ENCODE measurements at places on chromosomes 1 and 21. TPM values are rescaled to one million over a fixed set of nuclear protein-coding genes. Genes with fewer than 3 reads are reported as not detected.

Gene AK5
- total RNA-seq, result 1.3 TPM

Gene FAM89A
- total RNA-seq, result 8.1 TPM

GRCh38 chr21:36504067-36505058 lies 24.4 kb upstream of the CLDN14 start:
- peak; percentile 84 for DNase-seq

Gene DMBX1
- not detected for total RNA-seq

GRCh38 chr1:82946096-82946605 lies 1052.8 kb downstream of the TTLL7 start:
- DNase-seq, result no peak

DNA sequence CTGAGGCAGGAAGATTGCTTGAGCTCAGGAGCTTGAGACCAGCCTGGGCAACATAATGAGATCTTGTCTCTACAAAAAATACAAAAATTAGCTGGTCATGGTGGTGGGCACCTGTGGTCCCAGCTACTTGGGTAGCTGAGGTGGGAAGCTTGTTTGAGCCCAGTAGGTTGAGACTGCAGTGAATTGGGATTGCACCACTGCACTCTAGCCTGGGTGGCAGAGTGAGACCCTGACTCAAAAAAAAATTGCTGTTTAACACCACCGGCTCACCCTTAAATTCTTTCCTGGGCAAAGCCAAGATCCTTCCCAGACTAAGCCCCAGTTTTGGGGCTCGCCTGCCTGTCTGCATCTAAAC lies 6.6 kb upstream of the NSUN4 start:
- no peak for DNase-seq

DNA sequence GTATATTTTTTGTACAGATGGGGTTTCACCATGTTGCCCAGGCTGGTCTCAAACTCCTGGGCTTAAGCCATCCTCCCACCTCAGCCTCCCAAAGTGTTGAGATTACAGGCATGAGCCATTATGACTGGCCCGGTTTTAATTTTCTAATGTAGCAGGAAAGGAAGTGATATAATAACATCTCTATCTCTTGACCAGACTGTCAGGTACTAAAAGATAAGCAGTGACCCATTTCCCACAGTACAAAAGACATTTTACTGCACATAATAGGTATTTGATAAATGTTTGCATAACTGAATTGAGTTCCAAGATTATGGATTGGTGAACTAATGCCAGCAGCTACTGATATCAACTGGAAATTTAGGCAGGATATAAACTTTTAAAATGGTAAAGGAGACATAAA lies 4.0 kb downstream of the NVL start:
- DNase-seq, result no peak

Gene TAS1R3
- not detected for total RNA-seq

- no peak for DNase-seq
These were observed 85.1 kb downstream of the UBE4B start for GRCh38 chr1:10117865-10118264.

DNA sequence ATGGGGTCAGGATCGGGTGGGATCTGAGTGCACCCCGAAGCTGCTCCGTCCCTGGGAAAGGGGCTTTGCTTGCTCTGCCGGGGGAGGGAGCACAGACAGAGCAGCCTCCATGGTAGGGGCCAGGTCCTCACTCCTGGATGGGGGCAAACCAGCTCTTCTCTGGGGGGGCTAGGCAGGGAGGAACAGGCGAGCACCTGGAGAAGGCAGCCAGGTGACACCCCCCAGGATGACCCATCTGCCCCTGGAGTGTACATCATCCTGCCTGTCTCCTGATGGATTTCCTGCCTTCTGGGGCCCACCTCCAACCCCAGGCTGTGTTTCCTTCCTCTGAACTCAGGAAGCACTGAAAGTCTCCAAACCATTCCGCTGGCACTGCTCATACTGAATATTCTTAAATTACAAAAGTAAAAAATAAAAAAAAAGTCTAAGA lies 248.0 kb downstream of the RHOU start:
- DNase-seq, result no peak

Gene TFF1
- not detected for total RNA-seq

GRCh38 chr1:93703643-93704042 lies 22.0 kb upstream of the BCAR3 start:
- no peak for DNase-seq

- DNase-seq, result no peak
These were observed 1.7 kb upstream of the ELOA start for GRCh38 chr1:23741609-23742008.

GRCh38 chr1:20534659-20535417 lies 17.5 kb upstream of the FAM43B start:
- no peak for DNase-seq

Gene GIPC2
- 4.0 TPM for total RNA-seq

- no peak for DNase-seq
These were observed 109.7 kb downstream of the TGFBR3 start for GRCh38 chr1:91776068-91776794.

DNA sequence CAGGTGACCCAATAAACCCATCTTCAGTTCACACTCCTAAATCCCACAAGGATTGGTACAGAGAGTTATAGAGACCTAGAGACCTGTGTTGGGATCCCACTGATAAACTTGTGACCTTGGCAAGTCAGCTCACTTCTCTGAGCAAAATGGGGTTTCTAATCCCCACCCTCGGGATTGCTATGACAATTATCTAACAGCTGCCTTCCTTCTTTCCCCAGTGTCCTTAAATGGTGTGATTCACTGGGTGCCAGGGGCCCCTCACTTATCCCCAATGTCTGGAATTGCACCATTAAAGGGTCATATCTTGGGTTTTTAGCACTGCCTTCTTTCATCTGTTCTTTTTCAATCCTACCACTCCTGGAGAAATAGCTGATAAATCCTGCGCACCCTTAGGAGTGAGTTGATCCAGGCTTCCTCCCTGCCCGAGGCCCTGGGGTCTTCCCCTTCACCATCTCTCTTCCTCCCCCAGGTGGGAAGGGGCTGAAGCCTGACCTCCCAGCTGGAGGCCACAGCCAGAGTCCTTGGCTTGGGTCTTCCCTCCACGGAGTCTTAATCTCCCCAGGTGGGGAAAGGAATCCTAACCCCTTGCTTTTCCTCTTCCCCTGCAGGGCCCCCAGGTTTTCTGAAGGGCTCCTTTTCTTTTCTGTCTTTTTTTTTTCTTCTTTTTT lies 39.7 kb downstream of the LACTBL1 start:
- DNase-seq, result no peak

Gene NR5A2
- total RNA-seq, result 10.5 TPM

Gene GPR25
- total RNA-seq, result not detected

Gene NOTCH2NLA
- 81.1 TPM for total RNA-seq

- no peak for DNase-seq
These were observed 379.2 kb upstream of the ADAMTS5 start for GRCh38 chr21:27346041-27346448.

GRCh38 chr1:201599548-201599947 lies 60.6 kb downstream of the NAV1 start:
- DNase-seq, result no peak

GRCh38 chr21:35190201-35190701 lies 141.1 kb upstream of the RUNX1 start:
- DNase-seq, result no peak

DNA sequence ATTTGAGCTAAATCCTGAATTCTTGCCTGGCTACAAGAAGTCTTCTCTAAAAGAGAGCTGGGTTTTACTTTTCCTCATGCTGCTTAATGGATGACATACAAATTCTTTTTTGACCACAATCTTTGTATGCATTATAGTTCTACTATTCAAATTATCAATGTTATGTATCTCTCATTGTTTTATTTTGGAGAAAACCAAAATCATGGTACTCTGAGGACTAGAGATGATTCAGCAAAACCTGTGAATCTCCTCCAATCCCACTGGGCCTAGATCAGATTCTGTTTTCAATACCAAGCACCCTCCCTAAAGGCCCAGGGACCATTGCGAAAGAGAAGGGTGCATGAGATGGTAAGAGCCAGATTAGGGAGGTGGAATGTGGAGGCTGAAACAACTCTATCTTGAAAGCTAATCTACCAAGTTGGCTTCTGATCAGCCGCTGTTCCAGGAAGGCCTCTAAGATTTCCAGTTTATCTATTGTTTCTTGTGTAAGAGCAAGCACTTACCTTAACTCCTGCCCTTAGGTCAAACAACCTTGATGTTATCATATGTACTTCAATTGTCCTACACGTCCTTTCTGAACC lies 547.2 kb downstream of the PLPP3 start:
- DNase-seq, result no peak

Gene FAAH
- 419 TPM for total RNA-seq

DNA sequence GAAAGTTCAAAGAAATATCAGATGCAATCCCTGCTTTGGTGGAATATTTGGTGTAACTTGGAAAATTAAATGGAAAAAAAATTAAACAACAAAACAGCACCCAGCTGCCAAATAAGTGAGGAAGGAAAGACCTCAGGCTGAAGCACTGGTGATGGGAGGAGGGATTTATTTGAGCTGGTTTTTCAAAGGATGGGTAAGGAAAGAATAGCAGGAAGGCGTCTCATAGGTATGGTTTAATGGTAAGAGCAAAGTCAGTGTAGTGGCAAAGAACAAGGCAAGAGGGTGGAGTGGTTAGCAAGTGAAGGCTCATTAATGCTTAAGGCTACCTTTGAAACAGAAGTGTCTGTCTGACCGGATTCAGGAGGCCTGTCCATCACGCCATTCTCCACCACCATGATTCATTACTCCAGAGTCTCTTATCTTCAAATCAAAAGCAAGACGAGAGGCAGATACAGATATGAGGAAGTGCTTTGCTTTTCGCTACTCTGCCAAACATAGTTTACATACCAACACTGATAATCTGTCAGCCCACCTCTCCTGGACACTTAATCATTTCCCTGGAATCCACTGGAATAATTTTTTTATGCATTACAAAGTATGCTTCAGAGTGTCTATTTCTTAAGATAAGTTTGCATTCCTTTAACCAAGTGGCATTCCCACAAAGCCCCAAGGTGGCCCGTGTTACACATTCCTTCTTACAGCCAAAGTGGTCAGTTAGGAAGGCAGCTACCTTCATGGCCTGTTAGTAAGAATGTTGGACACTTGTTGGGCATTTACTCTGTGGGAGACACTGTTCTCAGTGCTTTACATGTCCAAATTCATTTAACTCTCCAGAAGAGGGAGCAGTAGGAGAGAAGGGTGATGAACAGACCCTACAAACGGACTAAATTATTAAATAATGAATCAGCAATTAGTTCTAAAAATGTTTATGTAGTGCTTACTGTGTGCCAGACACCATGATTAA lies 146.6 kb downstream of the ROR1 start:
- no peak for DNase-seq

DNA sequence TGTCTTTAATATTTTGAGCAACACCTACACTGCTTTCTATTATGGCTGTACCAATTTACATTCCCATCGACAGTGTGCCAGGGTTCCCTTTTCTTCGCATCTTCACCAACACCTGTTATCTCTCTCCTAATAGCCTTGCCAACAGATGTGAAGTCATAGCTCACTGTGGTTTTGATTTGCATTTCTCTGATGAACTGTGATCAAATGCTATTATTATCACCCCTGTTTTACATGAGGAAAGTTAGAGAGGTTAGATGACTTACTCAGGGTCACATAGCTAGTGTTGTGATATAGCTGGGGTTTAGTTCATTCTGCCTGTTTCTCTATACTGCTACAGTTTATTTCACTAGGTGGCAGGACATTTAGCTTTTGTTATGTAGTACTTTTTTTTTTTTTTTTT lies 204.1 kb downstream of the FMN2 start:
- no peak for DNase-seq

DNA sequence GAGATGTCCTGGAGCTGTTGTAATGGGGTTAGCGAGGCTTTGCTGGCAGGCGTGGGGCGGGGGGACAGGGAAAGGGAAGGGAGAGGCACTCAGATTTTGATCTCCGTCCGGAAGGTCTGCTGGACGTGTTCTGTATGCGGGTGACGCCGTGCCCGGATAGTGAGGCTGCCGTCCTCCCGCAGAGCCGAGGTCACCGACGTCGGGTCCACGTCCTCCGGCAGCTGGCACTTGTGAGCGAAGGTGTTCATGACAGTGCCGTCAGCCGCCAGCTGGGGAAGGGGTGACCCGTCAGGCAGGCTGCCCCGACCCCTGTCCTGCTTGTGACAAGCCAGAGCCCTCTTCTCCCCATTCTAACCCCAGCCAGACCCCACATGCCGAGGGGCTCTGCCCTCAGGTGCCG lies 2.4 kb downstream of the HSPB7 start:
- no peak for DNase-seq

Gene PCP4L1
- 17.6 TPM for total RNA-seq

GRCh38 chr1:195275710-195276109 lies 1332.5 kb downstream of the KCNT2 start:
- DNase-seq, result no peak

DNA sequence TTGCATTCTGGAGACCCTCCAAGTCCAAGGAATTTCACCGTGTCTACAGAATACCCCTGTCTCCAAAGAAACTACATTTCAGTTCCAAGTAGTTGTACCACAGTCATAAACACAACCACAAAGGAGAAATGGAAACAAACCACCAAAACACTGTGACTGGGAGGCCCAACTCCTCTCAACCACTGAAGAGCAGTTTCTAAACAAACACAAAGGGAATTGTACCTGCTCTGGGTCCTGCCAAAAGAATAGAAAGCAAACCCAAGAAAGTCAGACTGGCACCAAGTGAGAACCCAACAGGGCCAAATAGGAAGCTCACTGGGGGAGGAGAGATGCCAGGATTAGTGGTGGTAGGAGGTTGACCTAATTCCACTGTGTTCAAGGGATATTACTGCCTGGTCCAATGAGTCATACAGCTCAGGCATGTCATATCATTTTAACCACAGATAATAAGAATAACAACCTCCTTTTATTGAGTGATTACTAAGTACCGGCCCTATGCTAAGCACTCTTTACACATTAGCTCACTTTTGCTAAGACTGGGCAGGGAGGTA lies 123.9 kb upstream of the PPP2R5A start:
- no peak for DNase-seq
